Sigmoid colon (tissue), 7 donors: ENCODE measurements at places on chromosomes 16 and 17. TPM values are rescaled to one million over a fixed set of nuclear protein-coding genes. Genes with fewer than 3 reads are reported as not detected.

GLIS2 gene
- total RNA-seq, result 5.4 TPM

DNA sequence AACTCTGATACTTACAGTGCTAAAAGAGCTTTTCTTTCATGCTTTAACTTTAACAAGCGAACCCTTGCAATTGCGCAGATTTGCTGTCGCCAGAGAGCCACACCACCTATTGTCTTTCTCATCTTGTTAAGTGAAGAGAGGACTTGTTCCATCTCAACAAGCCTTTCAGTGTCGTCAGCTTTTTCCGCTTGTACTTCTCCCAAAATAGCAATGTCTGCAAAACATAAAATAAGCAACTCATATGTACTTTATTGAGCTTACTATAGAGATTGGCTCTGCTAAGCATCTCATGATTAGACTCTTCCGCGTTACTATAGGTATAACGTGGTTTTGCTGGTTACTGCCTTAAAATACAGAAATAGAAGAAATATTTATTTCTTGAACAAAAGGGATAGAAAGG is 51.9 kb downstream of the ABCA8 start:
- no peaks in the 10 kb centered on the region for H3K4me1 ChIP-seq
- no peak overlapping the region for H3K4me3 ChIP-seq
- DNase-seq, result no peak
- no peaks in the 10 kb centered on the region for H3K27me3 ChIP-seq

DNA sequence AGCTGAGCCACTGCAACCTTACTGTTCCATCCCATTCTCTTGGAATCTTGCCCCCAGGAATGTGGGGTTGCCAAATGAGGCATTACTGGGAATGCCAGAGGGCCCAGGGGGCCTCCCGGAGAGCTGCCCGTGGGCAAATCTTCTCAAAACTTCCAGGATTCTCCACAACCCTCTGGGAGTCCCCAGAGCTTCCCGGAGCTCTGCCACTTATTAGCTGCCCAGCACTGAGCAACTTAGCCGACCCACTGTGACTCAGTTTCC is 306.0 kb downstream of the FOXL1 start:
- no peak overlapping the region for H3K4me3 ChIP-seq
- H3K27me3 ChIP-seq, result peaks cover 22% of the 10 kb centered on the region
- no peaks in the 10 kb centered on the region for H3K36me3 ChIP-seq
- H3K27ac ChIP-seq, result no peak overlapping the region

DNA sequence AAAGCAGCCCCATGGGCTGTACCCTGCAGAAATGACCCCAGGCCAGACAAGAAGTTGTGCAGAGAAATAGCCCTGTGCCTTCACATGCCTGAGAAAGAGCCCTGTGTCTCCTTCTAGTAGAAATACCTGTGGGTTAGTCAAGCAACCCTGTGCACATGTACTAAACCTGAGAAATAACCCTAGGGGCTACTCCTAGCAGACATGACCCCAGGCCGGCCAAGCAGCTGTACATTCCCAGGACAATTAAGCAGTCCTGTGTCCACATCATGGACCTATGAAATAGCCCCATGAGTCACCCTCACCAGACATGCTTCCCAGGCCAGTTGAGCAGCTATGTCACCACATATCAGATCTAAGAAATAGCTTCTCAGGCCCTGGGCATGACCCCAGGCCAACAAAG is 519.7 kb upstream of the CA10 start:
- no peaks in the 10 kb centered on the region for H3K36me3 ChIP-seq
- DNase-seq, result no peak
- no peaks in the 10 kb centered on the region for H3K4me1 ChIP-seq
- no peak overlapping the region for H3K27ac ChIP-seq
- no peak overlapping the region for H3K4me3 ChIP-seq

DNA sequence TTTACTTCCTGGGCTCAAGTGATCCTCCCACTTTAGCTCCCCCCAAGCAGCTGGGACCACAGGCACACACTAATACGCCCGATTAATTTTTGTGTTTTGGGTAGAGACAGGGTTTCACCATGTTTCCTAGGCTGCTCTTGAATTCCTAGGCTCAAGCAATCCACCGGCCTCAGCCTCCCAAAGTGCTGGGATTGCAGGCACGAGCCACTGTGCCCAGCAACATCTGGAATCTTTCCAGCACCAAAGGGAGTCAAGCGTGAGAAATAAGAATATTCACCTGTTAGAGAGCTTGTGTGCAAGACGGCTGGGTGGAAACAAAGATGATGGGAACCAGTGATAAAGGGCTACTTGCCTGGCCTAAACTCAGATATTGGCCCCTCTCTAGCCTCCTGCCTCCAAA is 14.2 kb upstream of the ALOX12B start:
- no peaks in the 10 kb centered on the region for H3K4me1 ChIP-seq
- peak; percentile 40 for DNase-seq
- H3K27ac ChIP-seq, result no peak overlapping the region
- no peaks in the 10 kb centered on the region for H3K36me3 ChIP-seq
- no peak overlapping the region for H3K4me3 ChIP-seq

METRN gene
- total RNA-seq, result 34.9 TPM

DNA sequence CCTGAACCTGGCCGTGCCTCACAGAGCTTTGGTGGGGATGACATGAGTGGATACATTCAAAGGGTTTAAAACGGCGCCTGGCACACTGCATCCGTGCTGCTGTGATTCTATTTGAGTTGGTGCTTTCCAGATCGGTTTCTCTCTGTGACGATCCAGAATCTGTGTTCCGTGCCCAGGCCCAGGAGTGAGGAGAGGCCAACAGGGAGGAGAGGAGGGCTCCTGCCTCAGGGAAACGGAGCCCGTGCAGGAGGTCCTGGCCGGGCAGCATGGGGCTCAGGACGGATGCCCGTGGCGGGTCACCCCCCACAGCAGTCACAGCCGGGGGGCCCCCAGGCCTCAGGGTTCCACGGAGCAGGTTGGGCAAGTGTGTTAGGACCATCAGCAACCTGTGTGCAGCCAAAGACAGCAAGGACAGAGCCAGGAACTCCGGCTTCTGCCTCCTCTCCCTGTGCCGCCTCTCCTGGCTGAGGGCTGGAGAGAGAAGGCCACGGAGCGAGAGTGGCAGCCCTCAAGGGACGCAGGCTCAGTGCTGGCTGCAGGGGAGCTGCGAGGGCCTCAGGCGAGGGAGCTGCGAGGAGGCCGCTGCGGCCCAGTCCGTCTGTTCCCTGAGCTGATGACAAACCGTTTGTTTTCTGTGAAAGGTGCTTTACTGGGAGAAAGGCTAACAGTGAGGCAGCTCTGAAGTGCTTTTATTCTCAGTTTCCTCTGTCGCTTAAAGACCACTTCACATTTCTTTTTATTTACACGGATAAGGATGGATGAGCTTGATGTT is 99.3 kb downstream of the METRNL start:
- DNase-seq, result peak; percentile 60
- H3K4me1 ChIP-seq, result no peaks in the 10 kb centered on the region
- no peaks in the 10 kb centered on the region for H3K27me3 ChIP-seq

GRCh38 chr17:15091825-15092224 is 173.3 kb downstream of the PMP22 start:
- H3K36me3 ChIP-seq, result no peaks in the 10 kb centered on the region
- no peak overlapping the region for H3K4me3 ChIP-seq
- no peak for DNase-seq
- no peaks in the 10 kb centered on the region for H3K4me1 ChIP-seq
- H3K27me3 ChIP-seq, result peaks cover 11% of the 10 kb centered on the region

- no peak overlapping the region for H3K27ac ChIP-seq
- H3K4me1 ChIP-seq, result no peaks in the 10 kb centered on the region
- H3K27me3 ChIP-seq, result no peaks in the 10 kb centered on the region
- no peak overlapping the region for H3K4me3 ChIP-seq
- no peak for DNase-seq
Observed at GRCh38 chr16:55834049-55834448, 1.2 kb upstream of the CES1 start.

DNA sequence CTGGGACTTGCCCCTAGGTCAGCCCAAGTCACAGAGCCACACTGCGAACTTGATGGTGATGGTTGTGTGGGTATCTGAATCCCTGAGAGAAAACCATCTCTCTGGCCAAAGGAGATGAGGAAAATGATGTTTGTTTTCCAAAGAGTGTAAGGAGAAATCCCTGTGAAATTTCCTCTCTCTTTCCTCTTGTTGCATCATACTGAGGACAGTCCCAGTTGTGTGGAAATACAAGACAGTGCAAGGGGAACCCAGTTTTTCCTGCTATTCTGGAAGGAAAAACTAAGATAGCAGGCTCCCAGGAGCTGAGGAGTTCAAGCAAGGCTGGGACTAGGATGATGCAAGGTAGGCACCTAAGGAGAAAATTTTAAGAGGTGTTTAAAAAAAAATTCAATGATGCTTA is 86.8 kb upstream of the TOM1L1 start:
- H3K27ac ChIP-seq, result no peak overlapping the region
- H3K27me3 ChIP-seq, result no peaks in the 10 kb centered on the region
- DNase-seq, result no peak
- H3K4me3 ChIP-seq, result no peak overlapping the region
- no peaks in the 10 kb centered on the region for H3K36me3 ChIP-seq
- H3K4me1 ChIP-seq, result no peaks in the 10 kb centered on the region

GRCh38 chr16:87895641-87896141 is 26.4 kb upstream of the SLC7A5 start:
- no peaks in the 10 kb centered on the region for H3K27me3 ChIP-seq
- no peak overlapping the region for H3K4me3 ChIP-seq
- no peak for DNase-seq
- H3K36me3 ChIP-seq, result no peaks in the 10 kb centered on the region

GRCh38 chr17:13775450-13775849 is 173.7 kb upstream of the HS3ST3A1 start:
- H3K27ac ChIP-seq, result no peak overlapping the region
- no peak overlapping the region for H3K4me3 ChIP-seq
- DNase-seq, result no peak
- H3K36me3 ChIP-seq, result no peaks in the 10 kb centered on the region
- no peaks in the 10 kb centered on the region for H3K27me3 ChIP-seq

- H3K36me3 ChIP-seq, result no peaks in the 10 kb centered on the region
- peaks cover 30% of the 10 kb centered on the region for H3K27me3 ChIP-seq
- no peak overlapping the region for H3K4me3 ChIP-seq
- DNase-seq, result no peak
Observed at GRCh38 chr17:3532106-3532858, 25.3 kb downstream of the TRPV3 start.

NOTUM gene
- total RNA-seq, result not detected

GRCh38 chr17:55969562-55970324 is 183.5 kb upstream of the ANKFN1 start:
- no peaks in the 10 kb centered on the region for H3K27me3 ChIP-seq
- no peak overlapping the region for H3K4me3 ChIP-seq
